ENCODE measurements at places on chromosomes 5 and 9. TPM values are rescaled to one million over a fixed set of nuclear protein-coding genes. Genes with fewer than 3 reads are reported as not detected.

DNA sequence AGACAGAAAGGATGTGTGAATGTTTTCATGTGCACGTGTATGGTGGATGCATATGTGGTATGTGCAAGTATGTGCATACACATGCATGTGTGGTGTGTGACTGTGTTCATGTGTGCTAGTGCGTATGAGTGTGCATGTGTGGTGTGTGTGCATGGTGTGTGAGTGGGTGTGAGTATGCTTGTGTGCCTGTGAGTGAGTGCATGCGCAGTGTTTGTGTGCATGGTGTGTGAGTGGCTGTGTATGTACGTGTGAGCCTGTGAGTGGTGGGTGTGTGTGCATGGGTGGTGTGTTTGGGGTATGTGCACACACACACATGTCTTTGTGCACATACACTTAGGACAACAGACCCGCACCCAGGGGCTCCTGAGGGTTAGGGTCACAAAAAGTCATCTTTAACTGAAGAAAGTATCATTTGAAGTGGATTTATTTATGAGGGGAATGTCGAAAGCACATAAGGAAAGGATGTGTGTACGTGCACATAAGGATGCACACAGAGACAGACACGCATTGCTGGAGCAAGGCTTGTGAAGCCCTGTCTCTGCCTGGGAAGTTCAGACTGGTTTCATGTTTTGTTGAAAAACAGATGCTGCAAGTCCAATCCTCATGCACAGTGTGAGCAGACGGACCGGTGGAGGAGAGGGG is 237.0 kb downstream of the SYK start:
- no peak for DNase-seq

LHX2 gene
- 0.28 TPM for polyA plus RNA-seq

- DNase-seq: no peak
Measured at GRCh38 chr9:110472111-110472510, 107.4 kb downstream of the SVEP1 start.

GPR150 gene
- polyA plus RNA-seq: not detected

MEGF9 gene
- polyA plus RNA-seq: 21.7 TPM

Data from right renal pelvis (tissue), 4 donors.